ENCODE measurements at places on chromosomes 1 and 21.

DNA sequence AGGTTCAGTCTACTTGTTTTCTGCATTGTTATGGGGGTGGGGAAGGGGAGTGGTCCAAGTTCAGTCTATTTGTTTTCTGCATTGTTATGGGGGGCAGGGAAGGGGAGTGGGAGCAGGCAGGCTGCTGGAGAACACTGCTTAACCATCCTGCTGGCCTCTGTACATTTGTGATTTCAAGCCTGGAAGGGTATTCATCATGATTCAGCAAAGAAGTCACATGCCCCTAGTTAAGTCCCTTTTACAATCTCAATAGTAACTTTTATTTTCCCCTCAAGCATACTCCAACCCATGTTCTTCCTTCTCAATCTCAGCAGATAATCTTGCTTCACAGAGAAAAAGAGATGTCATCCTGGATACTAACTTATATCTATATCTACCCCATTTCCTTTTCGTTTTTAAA lies 7.9 kb downstream of the LYST start:
- no peak for DNase-seq

- no peak for DNase-seq
Measured at GRCh38 chr1:35575416-35575958, 2.4 kb downstream of the TFAP2E start.

DNA sequence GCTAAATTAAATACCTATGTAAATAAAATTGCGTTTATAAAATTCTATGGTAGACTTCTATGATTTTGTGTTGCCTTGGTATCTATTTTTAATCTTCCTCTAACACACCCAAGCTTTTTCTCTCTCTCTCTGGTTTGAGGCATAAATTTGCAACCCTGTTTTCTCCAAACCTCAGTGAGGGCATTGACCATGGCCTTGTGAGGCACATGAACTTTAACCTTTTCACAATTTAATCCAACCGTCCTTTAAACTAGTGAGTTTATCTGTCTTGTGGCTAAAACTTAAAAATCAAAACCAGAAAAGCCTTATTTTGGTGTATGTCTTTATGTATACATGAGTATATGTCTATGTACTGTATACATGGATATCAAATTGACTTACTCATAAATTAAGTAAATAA lies 746.6 kb upstream of the B3GALT2 start:
- DNase-seq: no peak

DNA sequence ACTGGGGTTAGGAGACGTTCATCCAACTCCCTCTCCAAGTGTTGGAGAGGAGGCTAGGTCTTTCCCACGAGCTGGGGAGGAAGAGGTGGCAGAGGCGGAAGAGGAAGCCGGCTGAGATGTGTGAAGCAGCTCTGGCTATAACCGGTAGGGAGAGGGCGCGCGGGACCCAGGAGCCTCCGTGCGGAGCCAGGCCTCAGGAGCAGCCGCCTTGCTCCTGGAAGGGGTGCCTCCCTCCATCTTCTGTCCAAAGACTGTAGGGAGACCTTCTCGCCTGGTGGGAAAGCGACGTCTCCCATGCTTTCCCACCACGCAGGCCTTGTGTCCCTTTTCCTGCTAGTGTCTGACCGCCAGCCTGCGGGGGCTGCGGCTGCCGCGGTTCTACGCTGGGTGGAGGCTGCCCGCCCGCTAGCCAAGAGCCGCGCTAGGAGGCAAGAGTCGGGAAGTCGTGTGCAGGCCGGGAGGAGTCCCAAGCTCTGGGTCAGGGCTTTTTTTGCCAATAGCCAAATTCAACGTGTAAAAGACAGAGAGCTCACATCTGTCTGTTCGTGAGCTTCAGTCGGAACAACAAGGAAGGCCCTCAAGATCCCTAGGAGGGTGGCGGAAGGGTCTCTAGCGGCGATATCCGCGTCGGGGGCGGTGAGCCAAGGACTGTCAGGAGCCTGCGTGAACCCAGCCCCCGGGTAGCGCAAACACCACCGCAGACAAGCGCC lies 8.4 kb upstream of the NBPF11 start:
- no peak for DNase-seq

- DNase-seq: no peak
Measured at GRCh38 chr21:44255511-44255981, 6.2 kb downstream of the DNMT3L start.

DNA sequence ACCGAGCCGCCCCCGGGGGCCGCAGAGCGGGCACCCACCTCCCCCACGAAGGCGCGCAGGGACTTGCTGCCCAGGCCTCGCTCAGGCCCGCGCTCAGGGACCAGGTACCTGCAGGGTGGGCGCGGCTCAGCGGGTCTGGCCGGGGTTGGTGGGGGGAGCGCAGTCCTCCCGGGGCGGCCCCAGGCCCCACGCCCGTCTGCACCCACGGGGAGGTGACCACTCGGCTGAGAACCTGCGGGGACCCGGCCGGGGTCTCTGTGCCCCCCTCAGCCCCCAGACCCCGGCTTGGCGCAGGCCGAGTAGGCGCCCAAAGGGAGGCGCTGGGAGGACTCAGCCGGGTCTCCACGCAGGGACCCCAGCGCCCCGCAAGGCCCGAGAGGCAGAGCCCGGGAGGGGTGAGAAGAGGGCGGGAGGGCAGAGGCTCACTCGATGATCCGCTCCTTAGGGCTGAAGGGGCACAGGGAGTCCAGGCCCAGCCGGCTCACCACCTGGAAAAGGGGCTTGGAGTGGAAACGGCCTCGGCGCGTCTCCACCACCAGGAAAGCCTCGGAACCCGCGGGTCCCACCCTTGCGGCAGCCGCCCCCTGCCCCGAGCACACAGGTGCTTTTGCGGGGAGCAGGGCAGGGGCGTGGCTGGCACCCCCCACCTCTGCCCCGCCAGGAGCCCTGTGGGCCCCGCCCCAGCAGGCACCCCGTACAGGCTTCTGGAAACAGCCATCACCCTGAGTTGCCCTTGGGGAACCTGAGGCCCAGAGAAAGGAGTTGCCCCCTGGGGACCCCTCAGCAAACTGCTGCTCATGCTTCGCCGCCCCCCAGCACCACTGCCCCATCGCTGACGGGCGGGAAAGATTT lies 9.3 kb downstream of the FTCD start:
- DNase-seq: no peak

- DNase-seq: no peak
Measured at GRCh38 chr1:221289103-221289502, 409.9 kb downstream of the HLX start.

- no peak for DNase-seq
Measured at GRCh38 chr1:231952154-231952553, 325.6 kb downstream of the DISC1 start.

DNA sequence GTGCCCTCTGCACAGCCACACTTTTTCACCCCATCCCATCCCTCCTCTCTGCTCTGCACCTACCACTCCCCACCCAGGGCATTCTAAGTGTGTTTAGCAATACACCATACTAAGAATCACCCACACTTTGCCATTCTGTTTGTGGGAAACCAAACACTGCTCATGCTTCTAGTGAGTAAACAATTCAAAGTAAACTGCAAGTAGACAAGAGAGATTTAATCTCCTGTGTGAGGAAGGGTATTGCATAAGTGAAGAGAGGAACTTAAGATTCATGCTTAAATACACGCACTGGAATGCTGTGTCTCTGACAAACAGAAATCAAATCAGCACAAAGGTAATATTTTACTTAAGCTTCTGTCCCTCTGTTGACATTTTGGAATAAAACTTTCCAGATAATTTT lies 4.8 kb upstream of the EDARADD start:
- no peak for DNase-seq

GRCh38 chr1:923131-923990 lies at the start of gene SAMD11:
Gene SAMD11, plus strand, starts transcription at chr1:923923. Its CDS starts 509 bp downstream, at chr1:924432.
- peak; percentile 34 for DNase-seq

DNA sequence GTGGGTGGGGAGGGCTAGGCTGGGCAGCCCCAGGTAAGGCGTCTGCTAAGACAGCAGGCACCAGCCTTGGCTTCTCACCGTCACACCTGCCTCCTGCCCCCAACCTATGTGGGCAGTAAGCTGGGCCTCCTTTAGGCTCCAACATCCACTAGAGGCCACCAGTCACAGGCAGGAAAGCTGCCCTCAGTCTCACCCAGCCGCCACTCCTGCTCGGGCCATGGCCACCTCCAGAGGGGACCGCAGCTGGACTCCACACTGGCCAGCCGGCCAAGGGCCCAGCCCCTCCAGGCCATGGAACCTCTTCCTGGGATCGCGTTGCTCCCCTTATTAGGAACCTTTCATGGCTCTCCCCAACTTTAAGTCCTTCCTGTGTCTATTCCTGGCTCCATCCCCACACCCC lies 74.5 kb downstream of the MRPL37 start:
- DNase-seq: no peak

GRCh38 chr21:41059871-41060270 lies 108.1 kb upstream of the BACE2 start:
- DNase-seq: no peak

- no peak for DNase-seq
Measured at GRCh38 chr1:244788493-244789275, 46.8 kb upstream of the COX20 start.

All from GOT3 (cell line).